ENCODE measurements at places on chromosomes 1 and 21.

DNA sequence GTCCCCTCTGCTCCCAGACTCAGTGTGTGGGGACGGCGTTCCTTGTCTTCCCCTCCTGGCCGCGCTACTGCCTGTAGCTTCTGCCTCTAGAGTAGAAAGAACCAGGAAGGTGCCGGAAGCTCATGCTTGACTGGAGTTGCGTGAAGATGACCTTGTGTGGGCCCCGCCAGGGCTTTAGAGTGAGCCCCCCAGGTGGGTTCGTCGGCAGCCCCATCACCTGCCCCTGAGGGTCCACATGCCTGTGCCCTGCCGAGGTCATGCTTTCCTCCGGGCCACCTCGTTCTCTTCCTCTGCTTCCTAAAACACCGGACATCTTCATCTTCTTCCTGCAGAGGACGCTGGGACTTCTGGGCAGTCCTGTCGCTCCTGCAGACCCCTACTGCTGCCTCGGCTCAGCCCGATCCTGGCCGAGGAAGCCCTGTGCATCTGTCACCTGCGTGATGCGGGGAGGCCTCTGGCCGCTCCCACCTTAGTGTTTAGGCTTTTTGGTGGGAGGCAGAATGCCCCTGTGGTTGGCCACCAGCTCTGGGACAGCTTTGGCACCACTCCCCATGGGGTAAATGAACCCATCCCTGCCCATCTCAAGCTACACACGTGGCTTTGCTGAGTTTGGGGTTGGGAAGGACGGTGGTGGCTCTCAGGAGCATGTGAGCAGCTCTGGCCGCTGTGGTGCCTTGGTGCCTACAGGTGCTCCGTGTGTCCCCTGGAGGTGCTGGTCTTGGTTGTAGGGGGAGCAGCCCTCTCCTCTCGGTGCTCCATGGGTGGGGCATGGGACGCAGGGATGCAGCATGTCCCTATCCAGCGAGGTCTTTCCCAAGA, 12.3 kb downstream of the OBSCN start:
- no peak for DNase-seq

DNA sequence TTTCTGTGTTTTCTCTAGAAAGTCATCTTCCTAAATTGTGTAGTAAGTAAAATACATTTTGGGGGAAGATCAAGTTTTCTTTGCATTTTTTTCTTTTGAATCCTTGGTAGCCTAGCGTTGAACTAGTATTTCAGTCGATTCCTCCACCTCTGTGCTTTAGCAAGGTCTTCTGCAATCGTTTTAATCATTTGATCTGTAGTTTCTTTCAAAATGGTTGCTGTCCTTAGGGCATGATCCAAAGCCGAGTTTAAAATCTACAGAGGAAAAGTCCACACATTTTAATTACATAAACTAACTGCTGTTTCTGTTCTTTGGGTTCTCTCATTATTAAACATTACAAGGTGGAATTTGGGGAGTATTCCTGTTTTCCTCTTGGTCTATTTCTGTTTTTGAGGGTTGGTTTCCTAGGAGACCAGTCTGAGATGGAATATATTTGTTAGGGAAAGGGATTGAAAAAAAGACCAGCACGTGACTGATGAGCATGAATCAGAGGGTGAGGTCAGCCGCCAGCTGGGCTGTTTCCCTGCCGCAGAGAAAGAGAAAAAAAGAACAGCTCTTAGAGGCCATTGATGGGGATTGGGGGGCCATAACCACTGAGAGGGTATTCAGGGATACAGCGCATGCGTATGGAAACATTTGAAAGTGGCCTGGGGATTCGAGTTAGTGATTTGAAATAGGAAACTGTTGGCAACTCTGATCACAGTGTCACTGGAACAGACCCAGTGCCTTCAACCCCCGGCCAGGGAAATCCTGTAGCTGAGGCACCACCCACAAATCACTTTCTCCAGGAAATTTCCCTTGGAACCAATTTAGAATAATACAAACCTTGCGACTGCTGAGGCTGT, 40.6 kb downstream of the AKNAD1 start:
- no peak for DNase-seq

GRCh38 chr1:212207822-212208520, 77.2 kb upstream of the PPP2R5A start:
- DNase-seq, result no peak

DNA sequence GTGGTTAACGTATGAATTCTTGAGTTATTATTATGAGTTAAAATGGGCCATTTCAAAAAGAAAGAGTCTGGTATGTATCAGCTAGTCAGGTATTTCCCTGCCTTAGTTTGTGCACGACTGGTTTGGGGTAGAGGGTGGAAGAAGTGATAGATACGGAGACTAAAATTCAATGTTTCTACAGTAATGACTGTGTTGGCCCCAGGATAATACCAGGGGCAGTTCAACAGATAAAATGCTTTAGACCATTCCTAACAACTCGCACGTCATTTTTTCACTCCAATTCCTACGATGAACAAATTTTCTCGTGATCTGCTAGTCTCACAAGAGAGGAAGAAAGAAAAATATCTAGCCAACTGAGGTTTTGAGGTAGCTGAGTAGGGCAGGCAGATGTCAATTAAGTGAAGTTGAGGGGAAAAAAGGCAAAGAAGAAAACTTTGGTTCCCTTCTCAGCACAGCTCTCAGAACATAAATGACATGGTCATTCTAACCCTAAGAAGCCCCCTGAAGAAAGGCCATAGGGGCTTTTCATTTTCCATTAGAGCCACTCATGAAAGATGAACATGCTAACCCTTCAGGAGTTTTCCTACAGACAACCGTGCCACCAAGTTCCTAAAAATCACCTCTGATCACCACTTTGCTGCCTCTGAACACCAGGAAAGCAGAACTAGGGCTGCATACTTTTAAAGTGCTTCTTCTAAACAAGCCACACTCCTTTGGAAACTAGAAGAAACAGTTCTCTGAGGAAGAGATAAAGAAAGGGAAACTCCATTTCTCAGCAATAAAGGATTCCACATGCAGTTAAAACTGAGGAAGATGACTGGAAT, 5.6 kb downstream of the MCOLN2 start:
- DNase-seq, result no peak

- no peak for DNase-seq
These were observed 35.1 kb downstream of the ATP1A1 start for GRCh38 chr1:116408193-116408592.

GRCh38 chr1:118649369-118650106, 338.6 kb downstream of the TBX15 start:
- DNase-seq, result no peak

GRCh38 chr1:48793863-48794262, 17.2 kb upstream of the BEND5 start:
- DNase-seq, result no peak

GRCh38 chr1:61844006-61844405, 101.7 kb downstream of the PATJ start:
- DNase-seq, result no peak

DNA sequence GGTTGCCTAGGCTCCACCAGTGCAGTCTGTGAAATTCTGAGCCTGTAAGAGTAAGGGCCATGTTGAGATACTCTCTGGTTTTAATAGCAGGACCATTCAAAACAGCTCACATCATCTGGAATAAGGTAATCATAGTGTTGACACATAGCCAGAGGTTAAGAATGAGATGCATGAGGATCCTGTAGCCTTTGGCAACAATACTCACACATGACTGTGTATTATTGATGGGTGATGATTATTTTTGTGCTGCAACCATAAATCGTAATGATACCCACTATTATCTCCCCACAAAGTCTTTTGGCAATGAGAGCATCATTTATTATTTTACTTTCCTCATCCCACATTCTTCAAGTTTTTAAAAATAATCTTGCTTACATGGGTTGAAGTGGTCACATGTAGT, 35.5 kb downstream of the KCNK2 start:
- DNase-seq, result no peak

GRCh38 chr1:220877377-220878095, 1.7 kb upstream of the HLX start:
- DNase-seq, result no peak

GRCh38 chr1:71944006-71944405, 338.3 kb downstream of the NEGR1 start:
- peak; percentile 18 for DNase-seq

- DNase-seq, result no peak
These were observed 73.4 kb upstream of the EDN2 start for GRCh38 chr1:41557751-41558455.

- DNase-seq, result peak; percentile 70
These were observed at the start of gene PROX1 for GRCh38 chr1:213987927-213988506. Gene PROX1, plus strand, starts transcription at chr1:213987973. Its CDS starts 8,563 bp downstream, at chr1:213996536.

GRCh38 chr1:151822404-151822803, 9.2 kb downstream of the RORC start:
- no peak for DNase-seq

DNA sequence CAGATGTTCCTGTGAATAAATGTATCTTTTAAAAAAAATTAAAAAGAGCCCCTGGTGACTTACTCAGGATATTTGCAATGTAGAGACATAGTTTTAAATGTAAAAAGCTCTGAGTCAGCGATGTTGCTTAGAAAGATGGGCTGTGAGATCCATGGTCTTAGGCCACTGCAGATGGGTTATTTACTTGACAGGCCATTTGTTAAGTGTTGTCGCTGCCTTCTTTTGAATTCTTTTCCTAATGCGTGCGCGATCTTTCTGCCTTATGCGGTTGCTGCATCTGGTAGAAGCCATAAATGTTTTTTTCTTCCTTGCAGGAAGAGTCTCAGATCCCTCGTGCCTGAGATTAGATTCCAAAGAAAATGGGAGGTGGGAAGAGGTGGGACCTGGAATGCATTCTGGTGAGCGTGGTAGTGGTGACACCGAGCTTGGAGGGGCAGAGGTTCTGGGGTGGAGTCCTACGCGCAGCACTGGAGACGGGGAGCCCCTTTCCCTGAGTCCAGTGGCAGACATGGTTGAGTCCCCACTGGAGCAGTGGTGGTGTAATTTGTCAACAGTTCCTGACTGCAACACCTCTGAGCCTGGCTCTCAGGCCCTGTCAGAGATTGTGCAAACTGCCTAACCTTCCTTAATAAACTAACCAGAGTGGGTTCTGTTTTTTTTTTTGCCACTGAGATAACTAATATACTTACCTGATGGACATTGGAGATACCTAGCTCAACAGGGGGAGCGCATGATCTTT, 197.2 kb downstream of the HHAT start:
- no peak for DNase-seq

Data from NCI-H526 (cell line).